Endothelial cell of umbilical vein (primary cell): ENCODE measurements at places on chromosomes 2 and 18.

GRCh38 chr18:55266981-55267380 lies 307.7 kb upstream of the CCDC68 start:
- no peak overlapping the region for H3K4me3 ChIP-seq
- DNase-seq = peak; percentile 27
- H3K4me1 ChIP-seq = peaks cover 67% of the 10 kb centered on the region
- H3K27ac ChIP-seq = peak overlapping the region; percentile 73
- peaks cover 13% of the 10 kb centered on the region for H3K36me3 ChIP-seq
- no peaks in the 10 kb centered on the region for H3K27me3 ChIP-seq

DNA sequence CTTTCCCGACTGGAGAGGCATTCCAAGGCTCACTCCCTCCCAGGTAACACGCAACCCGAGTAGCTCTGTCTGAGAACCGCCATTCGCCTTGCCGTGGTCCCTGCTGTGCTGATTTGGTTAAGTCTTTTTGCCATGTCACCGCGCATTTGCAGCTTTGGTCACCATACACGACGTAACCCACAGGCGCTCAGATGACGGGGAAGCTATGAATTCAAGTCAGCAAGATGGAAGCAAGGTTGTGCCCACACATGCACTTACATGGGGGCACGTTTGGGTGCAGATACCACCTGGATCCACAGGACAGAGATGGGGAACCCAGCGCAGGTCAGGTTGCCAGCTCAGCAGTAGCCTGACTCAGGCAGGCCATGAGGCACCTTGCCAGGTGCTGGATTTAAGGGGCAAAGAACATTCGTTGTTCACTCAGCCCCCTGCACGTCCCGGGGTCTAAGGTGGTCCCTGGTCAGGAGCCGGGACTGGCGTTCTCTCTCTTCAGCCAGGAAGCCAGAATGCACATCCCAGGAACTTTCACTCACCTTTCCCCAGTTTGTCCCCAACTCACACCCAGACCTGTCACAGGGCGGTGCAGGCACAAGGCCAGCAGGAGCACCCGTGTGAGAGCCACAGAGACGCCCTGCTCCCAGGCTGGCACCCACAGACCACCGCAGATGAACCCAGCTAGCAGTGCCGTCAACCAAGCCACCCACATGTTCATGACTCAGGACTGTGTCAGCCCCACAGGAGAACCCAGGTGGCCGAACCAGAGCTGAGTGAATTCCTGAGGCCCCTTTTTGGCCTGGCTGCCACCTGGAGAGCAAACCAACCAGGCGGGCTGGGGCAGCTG lies 19.9 kb downstream of the SNED1 start:
- no peaks in the 10 kb centered on the region for H3K27me3 ChIP-seq
- H3K36me3 ChIP-seq = no peaks in the 10 kb centered on the region
- no peak for DNase-seq
- H3K27ac ChIP-seq = no peak overlapping the region

GRCh38 chr2:127423478-127423843 lies 5.2 kb downstream of the PROC start:
- H3K36me3 ChIP-seq = no peaks in the 10 kb centered on the region
- H3K27me3 ChIP-seq = peaks cover 20% of the 10 kb centered on the region
- peaks cover 4% of the 10 kb centered on the region for H3K4me1 ChIP-seq
- H3K4me3 ChIP-seq = peak overlapping the region; percentile 17
- DNase-seq = no peak

DNA sequence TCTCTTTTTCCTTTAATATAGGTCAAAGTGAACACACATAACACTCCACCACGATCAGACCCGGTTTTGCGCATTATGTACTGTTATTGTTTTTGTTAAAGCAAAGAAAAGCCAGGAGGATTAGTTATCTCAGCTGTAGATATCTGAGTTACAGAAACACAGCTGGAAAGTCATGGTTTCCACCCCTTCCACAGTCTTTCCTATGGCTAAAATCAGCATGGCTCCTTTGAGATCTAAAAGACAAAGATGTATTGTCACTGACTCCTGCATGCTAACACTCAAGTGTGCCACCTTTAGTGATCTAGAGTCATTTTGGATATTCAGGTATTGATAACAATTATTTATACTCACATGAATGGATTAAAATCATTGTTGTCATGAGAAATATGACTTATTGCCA lies 260.0 kb downstream of the FIGN start:
- no peak overlapping the region for H3K27ac ChIP-seq
- no peak overlapping the region for H3K4me3 ChIP-seq
- H3K36me3 ChIP-seq = no peaks in the 10 kb centered on the region

DNA sequence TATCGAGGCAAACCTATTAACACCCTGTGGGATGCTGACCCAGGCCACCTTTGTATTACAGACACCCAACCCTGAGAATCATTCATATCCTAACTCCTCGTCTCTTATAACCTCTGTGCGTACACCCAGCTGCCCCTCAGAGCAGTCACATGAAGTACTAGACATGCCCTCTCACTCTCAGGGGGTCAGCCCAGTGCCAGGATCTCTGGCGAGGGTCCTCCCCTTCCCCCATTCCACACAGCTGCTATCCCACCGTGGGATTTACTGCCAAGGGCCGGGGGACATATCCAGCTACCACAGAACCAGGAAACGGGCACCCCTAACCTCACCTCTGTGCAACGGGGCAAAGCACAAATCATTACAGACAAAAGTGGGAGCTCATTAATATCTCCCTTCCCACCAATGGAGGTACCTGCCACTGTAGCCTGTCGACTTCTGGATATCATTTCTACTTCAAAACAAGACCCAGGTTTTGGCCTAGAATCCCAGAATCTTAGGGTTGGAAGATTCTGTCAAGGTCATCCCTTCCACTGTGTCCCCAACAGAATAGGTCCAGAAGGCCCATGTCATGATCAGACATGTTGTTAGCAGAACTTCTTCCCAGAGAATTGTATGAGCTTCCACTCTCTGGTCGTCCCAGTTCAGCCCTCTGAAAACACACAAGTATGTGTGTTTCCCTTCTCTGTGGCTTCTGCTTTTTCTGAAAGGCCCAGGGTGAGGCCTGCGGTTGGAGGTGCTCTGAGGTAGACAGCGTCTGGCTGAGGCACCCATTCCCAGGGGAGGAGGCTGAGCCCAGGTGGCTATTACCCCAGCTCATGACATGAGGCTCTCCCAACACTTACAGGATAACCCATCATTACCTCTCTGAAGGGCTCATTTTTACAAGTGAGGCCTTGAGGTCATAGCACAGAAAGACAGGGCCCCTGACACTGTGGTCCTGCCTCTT lies 1.7 kb downstream of the TMBIM1 start:
- H3K4me1 ChIP-seq = peaks cover 77% of the 10 kb centered on the region
- no peaks in the 10 kb centered on the region for H3K36me3 ChIP-seq
- peak overlapping the region; percentile 74 for H3K4me3 ChIP-seq
- DNase-seq = no peak

DNA sequence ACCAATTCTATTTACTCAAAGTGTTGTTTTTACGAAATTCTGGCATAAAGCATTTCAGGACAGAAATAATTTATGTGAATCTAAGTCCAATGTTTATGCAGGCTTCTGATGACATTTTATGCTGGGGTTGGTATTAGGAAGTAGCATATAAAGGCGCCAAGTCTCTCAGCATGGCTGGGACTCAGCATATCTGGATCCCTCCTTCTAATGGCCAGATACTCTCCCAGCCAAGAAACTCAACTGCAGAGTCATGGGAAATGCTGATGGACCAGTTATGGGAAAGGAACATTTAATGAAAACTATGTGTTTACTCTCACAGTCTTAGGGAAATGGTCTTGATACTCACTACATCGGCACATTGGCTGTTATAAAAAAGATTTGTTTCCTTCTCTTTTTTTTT lies 392.2 kb downstream of the ARHGAP15 start:
- no peak overlapping the region for H3K27ac ChIP-seq
- H3K27me3 ChIP-seq = no peaks in the 10 kb centered on the region
- H3K36me3 ChIP-seq = no peaks in the 10 kb centered on the region
- H3K4me1 ChIP-seq = no peaks in the 10 kb centered on the region
- DNase-seq = no peak

DNA sequence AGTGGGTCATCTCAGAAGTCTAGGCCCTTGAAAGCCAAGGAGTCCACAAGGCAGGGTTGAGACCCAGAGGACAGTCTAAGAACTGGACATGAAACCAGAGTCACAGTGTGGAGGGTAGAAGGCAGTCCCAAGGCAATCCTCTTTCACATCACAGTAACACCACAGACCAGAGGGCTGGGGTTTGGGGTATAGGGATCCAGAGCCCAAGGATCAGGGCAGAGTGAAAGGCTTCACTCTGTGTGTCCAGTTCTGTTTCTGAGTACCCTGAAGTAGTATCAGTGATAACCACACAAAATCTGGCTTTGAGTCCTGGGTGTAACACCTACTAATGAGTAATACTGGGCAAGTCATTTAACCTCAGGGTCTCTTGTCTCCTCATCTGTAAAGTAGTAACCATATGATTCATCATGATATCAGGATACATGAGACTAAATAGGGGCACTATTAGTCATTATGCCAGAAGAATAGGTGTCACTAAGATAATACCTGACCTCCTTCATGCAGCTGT lies 91.0 kb downstream of the ICA1L start:
- DNase-seq = peak; percentile 48
- no peaks in the 10 kb centered on the region for H3K36me3 ChIP-seq
- no peaks in the 10 kb centered on the region for H3K27me3 ChIP-seq
- no peak overlapping the region for H3K27ac ChIP-seq
- no peak overlapping the region for H3K4me3 ChIP-seq

GRCh38 chr2:120388222-120389035 lies 42.5 kb downstream of the INHBB start:
- no peak for DNase-seq
- H3K27ac ChIP-seq = no peak overlapping the region
- H3K4me1 ChIP-seq = no peaks in the 10 kb centered on the region
- H3K27me3 ChIP-seq = no peaks in the 10 kb centered on the region
- H3K36me3 ChIP-seq = no peaks in the 10 kb centered on the region
- no peak overlapping the region for H3K4me3 ChIP-seq
